ENCODE measurements at places on chromosomes 4 and X.

DNA sequence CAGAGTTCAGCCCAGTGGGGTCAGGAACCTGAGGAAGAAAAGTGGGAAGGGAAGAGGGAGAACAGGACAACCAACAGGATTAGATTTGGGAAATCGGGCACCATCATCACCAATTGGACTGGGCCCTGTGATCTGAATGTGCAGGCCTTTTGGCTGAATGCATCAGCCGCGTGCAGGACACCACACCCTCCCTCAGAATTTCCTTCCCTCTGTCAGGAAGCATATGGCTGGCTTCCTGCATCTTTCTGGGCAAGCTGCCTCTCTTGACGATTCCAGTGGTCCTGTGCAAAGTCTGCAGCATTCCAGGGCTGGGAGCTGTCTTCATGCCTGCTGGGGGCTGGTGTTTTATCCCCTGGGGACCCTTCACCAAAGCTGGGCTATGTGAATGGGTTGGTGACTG, 16.4 kb downstream of the MAGEA4 start:
- DNase-seq = no peak

DNA sequence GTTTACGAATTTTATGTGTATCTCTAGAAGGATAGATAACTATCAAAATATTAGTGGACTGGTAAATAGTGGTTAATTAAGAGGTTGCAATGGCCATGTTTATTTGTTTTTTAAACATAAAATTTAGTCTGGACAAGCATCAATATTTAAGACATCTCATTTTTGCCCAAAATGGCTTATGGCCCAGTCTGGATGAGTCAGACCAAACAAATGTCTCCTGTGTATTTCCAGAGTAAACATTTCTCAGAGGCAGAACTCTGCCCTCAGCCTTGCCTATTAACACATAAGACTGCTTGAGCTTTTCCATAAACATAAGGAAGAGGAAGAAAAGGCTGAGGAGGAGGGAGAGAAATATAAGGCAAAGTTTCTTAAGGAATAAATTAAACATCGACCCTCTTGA, 277.1 kb upstream of the DIAPH2 start:
- DNase-seq = no peak

GRCh38 chr4:5365071-5366008, 314.1 kb downstream of the STK32B start:
- DNase-seq = no peak

GRCh38 chrX:150363561-150364346, 637 bp downstream of the MAMLD1 start:
- peak; percentile 25 for DNase-seq

DNA sequence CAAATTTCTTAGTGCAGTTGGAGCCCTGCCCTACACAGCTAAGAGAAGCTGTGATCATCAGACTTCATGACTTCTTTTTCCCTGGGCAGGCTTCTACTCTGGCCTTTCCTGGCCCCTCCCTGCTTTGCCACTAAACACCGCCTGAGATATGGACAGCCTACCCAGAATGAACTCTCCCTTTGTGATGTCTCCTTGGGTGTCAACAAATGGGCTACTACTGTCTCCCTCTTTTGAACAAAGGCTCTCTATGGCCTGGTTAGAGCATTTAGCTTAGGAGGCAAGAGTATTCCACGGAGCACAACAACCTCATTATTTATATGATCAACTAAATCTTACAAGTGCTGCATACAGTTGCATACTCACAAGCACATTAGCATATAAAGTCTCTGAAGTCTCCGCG, 127.6 kb upstream of the HCCS start:
- no peak for DNase-seq

GRCh38 chrX:72019487-72019886, 108.8 kb downstream of the NHSL2 start:
- no peak for DNase-seq

DNA sequence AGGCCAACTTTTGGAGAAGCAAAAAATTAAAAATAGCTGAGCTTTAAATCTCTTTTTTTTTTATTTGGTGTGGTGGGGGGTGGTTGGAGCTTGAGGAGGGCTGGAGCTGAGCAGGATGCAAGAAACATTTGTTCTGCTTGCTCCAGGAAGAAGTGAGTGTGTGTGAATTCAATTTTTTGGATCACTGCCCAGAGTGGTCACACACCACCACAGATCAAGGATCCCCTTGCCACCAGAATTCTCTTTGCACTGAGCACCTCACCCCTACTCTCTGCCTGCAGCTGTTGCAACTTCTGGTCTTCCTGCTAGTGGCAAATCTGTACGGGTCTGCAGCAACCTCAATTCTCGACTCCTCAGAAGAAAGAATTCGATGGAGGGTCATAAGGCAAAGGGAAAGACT, 19.9 kb upstream of the PLP1 start:
- DNase-seq = no peak

DNA sequence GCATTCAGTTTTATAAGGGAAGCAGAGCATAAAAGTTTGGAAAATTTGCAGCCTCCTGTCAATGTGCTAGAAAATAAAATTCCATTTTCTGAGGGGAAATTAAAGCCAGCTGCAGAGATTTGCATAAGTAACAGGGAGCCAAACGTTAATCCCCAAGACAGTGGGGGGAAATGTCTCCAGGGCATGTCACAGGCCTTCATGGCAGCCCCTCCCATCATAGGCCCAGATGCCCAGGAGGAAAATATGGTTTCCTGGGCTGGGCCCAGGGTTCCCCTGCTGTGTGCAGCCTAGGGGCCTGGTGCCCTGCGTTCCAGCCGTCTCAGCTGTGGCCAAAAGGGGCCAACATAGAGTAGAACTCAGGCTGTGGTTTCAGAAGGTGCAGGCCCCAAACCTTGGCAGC, 9.3 kb downstream of the RNF4 start:
- no peak for DNase-seq

DNA sequence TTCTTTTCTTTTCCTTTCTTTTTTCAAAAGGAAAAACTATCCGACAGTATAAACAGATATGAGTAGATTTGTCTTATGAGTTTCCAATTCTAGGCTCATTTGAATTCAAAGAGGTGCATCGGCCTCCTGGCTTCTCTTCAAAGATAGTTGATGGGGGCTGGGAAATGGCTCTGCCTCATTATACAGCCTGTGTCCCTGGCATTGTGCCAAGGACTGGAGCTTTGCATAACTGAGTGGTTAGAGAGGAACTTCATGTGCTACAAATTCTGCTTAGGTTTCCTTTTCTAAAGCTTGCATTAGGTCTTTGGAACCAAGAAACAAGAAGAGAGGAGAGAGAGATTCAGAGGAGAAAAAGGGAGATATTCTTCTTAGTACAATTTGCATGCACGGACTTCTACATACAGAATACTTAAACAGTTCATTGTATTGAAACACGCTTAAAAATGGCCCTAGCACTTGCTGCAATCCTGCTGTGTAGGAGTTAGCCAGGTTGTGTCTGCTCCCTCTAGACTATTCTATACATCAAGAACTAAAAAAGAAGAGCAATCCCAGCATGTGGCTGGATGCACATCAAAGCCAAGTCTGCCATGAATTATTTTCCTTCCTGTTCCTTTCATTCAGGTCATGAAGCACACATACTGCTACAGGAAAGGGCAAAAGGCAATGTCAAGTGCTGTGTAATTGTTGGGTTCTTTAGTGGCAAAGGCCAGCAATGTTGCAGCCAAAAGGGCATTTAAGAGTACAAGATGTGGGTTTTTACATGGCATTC, 70.9 kb downstream of the INTS12 start:
- no peak for DNase-seq

- DNase-seq = no peak
Observed at GRCh38 chr4:31995943-31996901, 1276.1 kb downstream of the PCDH7 start.

- peak; percentile 23 for DNase-seq
Observed at GRCh38 chr4:186723292-186724057, at the start of gene FAT1. Gene FAT1, minus strand, starts transcription at chr4:186723856. Its CDS starts 14,029 bp downstream, at chr4:186709827.

- no peak for DNase-seq
Observed at GRCh38 chr4:105966051-105966450, 70.8 kb downstream of the NPNT start.
